ENCODE measurements at places on chromosomes 16 and 17.

DNA sequence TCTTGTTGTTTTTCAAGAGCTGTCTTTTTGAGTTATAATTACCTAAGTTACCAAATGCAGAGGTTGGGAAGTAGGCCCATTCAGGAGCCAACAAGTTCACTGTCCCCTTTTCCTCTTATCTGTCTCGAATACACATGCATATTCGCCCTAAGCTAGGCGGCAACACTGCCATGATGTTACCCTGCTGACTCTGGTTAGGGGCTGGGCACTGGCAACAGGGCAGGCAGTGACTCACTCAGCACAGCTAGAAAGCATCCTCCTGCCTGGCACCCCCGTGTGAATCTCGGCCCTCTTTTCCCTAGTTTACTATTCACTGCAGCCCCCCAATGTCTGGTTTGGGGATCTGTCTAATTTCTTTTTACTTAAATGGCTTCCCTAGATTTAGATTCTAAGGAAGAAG, 13.8 kb downstream of the DBF4B start:
- no peak for DNase-seq

DNA sequence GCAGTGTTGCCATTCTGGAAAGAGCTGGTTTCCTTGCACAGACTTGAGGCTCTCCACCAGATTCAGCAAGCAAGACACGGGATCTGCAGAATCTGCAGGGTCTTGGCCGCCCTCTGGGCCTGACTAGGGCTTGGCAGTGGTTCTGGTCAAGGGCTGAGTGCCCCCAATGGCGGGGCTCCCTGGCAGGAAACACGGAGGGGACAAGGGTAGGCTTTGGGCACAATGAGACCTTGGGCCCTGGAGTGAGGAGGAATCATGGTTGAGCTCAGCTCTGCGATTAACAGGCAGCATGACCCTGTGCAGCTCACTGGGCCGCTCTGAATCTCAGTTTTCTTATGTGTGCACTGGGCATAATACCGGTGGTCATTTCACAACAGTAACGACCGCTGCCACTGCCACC, 249.9 kb downstream of the GSG1L start:
- DNase-seq, result no peak

- DNase-seq, result no peak
These were observed 14.1 kb downstream of the SPG7 start for GRCh38 chr16:89522287-89522686.

- no peak for DNase-seq
These were observed 10.9 kb upstream of the IL34 start for GRCh38 chr16:70635336-70636016.

DNA sequence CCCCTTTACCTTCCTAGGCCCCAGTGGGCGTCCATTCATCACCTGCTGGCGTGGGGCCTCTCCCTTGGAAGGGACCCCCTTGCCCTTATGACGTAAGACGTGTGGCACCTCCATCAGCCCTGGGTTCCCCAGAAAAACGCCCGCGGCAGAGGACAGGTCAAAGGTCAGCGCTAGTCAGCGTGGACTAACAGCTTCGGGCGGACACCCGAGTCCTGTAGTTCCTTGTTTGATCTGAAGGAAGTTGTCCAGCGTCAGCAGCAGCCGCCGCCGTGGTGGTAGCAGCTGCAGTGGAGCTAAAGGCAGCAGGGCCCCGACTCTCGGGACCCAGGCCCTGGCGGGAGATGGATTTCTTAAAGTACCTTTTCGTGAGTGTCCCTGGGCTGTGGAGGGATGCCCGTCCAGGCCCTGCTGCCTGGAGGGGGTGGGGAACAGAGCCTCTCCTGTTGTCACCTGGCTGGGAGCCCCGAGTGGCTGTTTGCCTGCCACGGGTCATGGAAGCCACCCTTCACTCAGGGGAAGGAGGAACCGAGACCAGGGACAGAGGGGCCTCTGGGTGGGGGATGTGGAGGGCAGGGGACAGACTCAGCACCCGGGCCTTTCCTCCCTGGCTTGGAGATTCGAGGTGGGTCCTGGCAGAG, 123.6 kb downstream of the OR1D5 start:
- no peak for DNase-seq

DNA sequence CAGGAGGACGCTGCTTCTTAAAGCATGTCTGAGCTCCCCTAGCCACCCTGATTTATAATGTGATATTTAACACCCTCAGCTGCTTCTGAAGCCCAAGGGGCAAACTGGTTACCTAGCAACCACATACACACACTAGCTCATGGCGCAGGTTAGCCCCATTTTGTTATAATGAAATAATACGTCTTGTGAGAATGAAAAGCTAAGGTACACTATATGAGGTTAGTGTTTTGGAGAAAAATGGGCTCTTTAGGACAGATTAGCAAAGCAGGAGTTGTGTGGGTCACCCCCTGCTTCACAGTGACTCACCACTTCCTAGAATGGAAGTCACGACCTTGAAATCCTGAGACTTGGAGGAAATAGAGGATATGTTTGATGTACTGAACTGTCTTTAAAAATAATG, 404.8 kb upstream of the HSBP1 start:
- DNase-seq, result no peak

GRCh38 chr17:74961657-74962350, 10.8 kb downstream of the HID1 start:
- DNase-seq, result peak; percentile 93

DNA sequence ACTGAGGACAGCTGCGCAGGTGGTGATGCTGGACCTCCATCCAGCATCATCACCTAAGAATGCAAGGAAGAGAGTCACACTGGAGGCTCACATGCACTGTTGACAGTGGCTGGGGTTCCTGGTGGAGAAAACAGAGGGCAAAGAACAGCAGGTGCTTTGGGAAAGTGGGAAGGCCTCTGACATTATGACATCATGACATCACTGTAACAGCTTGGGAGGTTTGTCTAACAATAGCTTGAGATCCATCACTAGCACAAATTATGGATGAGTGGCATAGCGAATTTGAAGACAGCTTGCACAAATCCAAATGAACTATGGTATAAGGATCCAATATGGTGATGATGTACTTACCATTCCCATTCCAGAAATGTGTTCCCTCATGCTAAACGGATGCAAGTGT, 226.5 kb upstream of the MPHOSPH6 start:
- DNase-seq, result no peak

- no peak for DNase-seq
These were observed 104.8 kb downstream of the CYB561 start for GRCh38 chr17:63341276-63341675.

GRCh38 chr16:86854626-86855294, 276.4 kb downstream of the FOXL1 start:
- DNase-seq, result no peak

GRCh38 chr17:14332331-14332730, 31.4 kb downstream of the HS3ST3B1 start:
- DNase-seq, result no peak

Data from stimulated activated CD4-positive, alpha-beta T cell treated with anti-CD3 and anti-CD28 coated beads, Interleukin-2, amount 100 ng/mL, for 24 hours (primary cell).